ENCODE measurements at places on chromosomes 12 and 14. TPM values are rescaled to one million over a fixed set of nuclear protein-coding genes. Genes with fewer than 3 reads are reported as not detected.

- no peak for DNase-seq
These were observed 152.3 kb downstream of the PHETA1 start for GRCh38 chr12:111216387-111217159.

DNA sequence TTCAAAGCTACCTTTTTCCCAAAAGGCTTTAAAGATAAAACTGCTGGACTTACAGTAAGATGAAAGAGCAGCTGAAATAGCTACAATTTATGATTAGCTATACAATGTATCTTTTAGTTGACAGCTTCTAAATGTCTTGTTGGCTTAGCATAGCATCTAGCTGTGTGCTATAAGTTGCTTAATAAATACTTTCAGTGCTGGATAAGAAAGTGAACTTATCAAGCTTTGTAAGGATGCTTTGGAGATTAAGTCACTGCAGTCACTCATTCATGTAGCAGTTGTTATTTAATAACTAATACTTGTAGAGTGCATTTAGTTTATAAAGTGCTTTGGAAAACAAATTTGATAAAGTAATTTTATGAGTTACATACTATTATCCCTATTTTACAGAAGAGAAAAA, 14.6 kb downstream of the CFAP54 start:
- no peak for DNase-seq

DNA sequence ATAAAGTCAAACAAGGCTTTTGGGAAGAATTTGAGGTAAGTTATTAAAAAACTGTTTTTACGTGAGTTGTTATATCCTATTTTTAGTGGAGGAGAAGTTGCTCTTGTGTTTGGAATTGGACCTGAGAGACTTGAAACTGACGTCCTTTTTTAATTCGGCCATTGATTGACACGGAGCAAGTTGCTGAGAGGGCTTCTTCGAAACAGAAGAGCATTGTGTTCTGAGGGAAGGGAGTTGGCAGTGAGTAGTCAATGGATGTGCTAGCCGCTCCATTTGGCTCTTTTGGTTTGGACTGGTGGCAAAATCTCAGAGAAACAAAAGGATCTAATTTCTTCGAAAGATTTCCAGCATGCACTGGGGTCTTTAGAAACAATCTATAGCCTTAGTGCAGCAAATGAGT, 37.3 kb downstream of the PTPN11 start:
- DNase-seq = no peak

DNA sequence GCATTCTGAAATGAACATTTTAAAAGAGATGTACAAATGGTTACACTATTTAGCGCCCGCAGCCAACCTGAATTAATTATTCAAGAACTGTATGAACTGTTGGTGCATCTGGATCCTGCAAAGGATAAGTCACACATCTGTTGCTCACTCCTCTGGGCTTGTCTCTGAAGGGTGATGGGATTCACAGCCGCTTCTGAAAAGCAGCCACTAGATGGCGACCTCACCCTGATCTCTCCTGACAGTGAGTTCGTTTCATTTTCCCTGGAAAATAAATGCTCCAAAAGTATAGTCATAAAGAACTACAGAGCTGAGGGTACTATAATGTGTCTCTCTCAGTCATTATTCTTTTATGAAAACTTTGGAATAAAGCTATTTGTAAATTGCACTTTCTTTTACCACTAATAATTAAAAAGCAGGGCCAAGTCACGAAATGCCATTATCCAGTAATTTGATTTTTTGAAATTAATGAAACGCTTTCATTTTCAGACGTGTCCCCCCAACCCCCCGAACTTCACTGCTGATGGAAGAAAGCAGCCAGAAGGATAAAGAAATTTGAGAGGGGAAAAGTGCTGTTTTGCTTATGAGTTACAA, 789.6 kb downstream of the NRXN3 start:
- DNase-seq = peak; percentile 53

DNA sequence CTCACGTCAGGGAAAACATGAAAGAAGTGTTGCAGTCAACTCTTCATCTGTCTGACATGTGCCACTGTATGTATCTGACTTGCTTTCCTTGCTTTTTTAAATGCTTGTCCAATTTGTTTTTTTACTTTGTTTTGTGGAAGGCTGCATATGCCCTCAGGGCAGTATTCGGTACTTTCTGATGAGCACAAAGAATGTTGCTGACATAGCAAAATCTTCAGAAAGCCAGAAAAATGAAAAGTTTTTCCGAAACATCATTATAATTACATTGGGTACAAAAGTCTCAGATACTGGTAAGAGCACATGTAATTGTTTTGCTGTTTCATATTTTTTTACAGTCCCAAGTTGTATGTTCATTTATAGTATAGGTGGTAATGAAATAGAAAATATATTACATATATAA, 144.3 kb downstream of the NTS start:
- no peak for DNase-seq

The MMP14 gene
- 99.5 TPM for total RNA-seq

DNA sequence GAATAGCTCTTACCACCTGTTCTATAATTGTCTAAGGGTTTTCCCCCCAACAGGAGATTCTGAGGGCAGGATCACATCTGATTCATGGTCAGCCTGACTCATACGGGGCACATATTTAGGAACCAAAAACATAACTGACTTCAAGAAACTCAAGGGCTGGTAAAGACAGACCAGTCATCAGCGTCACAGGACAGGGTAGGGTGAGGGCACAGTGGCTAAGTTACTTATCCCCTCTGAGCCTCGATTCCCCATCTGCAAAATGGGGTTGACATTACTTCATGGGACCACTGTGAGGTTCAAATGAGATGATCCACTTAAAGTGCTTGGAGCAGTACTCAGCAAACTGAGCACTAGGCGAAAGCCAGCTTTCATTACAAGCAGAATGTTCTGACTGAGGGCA, 606 bp downstream of the CINP start:
- DNase-seq = no peak

GRCh38 chr12:80745851-80746505, 29.3 kb downstream of the MYF5 start:
- DNase-seq = no peak

DNA sequence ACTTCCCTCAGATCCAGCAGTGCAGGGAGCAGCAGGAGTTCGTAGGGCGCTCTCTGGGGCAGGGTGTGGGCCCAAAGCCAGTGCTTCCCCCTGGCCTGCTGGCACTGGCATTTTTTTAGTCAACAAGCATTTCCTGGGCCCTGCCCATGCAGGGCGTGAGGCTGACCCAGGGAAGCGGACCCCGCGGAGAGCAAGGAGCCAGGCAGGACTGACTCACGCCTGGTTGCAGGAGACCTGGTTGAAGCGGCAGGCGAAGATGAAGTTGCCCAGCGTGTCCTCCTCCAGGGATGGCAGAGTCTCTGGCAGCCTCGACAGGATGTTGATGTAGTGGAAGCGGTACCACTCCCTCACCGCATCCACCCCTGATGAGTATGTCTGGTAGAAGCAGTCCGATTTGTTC, 13.5 kb downstream of the SCNN1A start:
- peak; percentile 80 for DNase-seq

DNA sequence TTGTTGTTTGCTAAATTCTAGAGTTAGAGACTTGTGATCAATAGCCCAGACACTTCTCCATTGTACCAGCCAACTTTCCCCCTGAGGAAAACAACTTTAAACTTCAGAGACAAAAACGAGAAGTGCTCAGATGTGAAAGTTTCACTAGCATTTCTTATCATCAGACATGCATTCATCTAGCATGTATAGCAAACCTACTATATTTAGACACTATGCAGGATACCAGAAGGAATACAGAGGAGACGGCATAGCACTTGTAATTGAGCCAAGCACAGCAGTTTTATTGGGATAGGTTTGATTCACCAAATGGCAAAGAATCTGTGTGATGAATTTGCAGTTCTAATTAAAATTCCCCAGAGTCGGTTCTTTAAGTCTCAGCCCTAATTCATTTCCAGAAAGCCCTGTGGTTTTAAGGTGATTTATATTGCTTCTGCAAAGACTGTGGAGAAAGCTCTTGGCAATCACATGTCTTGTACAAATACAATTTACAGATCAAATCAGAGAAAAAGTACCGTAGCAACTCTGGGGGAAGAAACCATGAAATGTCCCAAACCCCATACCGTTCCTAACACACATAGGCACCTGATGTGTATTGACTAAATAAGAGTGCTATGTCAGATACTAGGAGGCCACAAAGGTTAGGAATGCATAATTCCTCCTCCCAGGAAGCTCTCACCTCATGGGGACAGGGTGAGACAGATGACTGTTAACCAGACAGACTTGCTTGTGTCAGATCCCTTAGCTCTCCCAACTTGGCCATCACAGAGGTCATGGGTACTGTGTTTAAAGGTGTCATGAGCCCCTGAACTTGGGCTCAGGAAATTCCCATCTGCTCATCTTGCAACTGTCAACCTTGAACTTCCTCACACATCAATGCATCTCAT, 69.6 kb upstream of the KRAS start:
- DNase-seq = no peak

The BCL11B gene
- total RNA-seq = 1.1 TPM

- no peak for DNase-seq
These were observed 93.3 kb downstream of the RIMBP2 start for GRCh38 chr12:130622803-130623202.

DNA sequence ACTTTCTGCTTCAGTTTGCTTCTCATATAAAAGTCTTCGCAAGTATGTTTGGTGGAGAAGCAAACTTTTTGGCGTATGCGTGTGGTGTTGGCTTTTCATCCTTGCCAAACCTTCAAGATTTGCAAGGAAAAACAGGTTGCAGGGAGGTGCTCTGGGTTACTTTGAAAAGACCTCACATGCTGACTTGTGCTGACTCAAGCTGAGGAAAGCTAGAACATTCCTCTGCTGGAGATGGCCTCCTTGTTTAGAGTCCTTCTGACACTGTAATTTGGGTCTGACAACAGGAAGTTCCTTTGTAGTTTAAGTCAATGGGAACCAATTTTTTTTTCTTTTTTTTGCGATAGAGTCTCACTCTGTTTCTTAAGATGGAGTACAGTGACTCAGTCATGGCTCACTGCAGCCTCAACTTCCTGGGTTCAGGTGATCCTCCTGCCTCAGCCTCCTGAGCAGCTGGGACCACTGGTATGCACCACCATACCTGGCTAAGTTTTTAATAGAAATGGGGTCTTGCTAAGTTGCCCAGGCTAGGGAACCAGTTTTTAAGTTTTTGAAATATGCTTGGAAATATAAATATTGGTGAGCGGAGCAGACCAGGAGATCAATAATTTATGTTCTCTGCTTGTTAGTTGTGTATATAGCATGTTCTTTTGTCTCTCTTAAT, 2.6 kb upstream of the ACACB start:
- no peak for DNase-seq

GRCh38 chr12:85157035-85157603, 121.0 kb downstream of the LRRIQ1 start:
- DNase-seq = no peak

GRCh38 chr12:50620109-50620977, 115.6 kb downstream of the DIP2B start:
- no peak for DNase-seq

DNA sequence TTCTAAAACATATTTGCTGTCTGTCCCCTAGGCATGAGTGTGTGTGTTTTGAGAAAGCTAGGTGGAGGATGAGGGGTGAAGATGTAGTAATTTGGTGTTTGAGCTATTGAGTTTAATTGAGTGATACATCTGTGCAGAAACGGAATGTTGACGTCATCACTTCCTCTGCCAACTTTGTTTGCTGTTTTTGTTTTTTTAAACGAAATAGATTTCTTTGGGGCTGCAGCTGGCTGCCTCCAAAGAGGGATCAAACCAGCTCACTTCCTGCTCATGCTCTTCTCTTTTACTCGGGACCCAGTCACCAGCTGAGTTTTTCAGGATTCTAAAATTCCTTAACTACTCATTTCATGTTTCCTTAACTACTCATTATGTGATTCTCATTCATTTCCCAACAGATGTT, 19.5 kb upstream of the CRACR2A start:
- no peak for DNase-seq
